ENCODE measurements at places on chromosomes 12 and 14. TPM values are rescaled to one million over a fixed set of nuclear protein-coding genes. Genes with fewer than 3 reads are reported as not detected.

The TGFB3 gene
- 13.8 TPM for polyA plus RNA-seq

The CLEC4E gene
- polyA plus RNA-seq = 1.9 TPM

The SMOC1 gene
- polyA plus RNA-seq = 1.7 TPM

The CLEC9A gene
- polyA plus RNA-seq = 0.44 TPM

The NUDT4 gene
- polyA plus RNA-seq = 135 TPM

The HPD gene
- 1.5 TPM for polyA plus RNA-seq

The DNAJC22 gene
- 18.3 TPM for polyA plus RNA-seq

The ESR2 gene
- 0.96 TPM for polyA plus RNA-seq

The PIWIL1 gene
- polyA plus RNA-seq = 2.1 TPM
